Lung (tissue), 17 donors: ENCODE measurements at places on chromosomes 11 and 22.

DNA sequence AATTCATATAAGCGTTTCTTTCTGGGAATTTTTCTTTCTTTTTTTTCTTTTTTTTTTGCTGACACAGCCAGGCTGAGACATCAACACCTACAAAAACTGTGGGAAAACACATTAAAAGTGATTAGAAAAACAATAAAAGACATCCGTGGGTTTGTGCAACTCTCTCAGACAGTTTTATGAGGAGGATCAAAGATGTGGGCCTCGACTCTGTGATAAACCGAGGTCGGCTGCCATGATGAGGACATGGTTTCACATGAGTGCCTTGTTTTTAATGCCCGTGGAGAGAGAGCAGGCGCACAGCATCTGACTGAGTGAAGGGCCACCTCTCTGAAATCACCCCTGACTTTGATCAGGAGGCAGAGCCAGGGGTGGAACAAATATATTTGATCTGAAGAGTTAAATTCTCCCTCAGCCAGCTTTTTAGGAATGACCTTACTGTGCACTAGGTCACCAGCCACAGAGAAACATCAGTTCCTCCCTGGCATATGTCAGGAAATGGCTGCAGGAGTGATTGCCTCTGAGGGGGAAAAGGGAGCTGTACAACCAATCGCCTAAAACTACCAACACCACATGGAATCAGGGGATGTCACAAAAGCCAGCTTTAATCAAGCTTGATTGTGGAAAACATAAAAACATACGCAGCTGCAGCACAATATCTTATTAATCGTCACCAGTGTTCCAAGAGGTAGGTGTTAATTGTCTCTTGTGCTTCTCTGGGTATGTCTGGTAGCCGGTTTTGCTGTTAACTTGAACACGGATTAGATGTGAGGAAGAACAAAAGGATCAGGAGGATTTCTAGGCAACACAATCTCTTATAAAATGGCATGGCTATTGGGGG lies 164.7 kb downstream of the MAML2 start:
- no peaks in the 10 kb centered on the region for H3K36me3 ChIP-seq
- no peak for DNase-seq
- no peaks in the 10 kb centered on the region for H3K27me3 ChIP-seq
- H3K27ac ChIP-seq: no peak overlapping the region
- no peak overlapping the region for H3K4me3 ChIP-seq

DNA sequence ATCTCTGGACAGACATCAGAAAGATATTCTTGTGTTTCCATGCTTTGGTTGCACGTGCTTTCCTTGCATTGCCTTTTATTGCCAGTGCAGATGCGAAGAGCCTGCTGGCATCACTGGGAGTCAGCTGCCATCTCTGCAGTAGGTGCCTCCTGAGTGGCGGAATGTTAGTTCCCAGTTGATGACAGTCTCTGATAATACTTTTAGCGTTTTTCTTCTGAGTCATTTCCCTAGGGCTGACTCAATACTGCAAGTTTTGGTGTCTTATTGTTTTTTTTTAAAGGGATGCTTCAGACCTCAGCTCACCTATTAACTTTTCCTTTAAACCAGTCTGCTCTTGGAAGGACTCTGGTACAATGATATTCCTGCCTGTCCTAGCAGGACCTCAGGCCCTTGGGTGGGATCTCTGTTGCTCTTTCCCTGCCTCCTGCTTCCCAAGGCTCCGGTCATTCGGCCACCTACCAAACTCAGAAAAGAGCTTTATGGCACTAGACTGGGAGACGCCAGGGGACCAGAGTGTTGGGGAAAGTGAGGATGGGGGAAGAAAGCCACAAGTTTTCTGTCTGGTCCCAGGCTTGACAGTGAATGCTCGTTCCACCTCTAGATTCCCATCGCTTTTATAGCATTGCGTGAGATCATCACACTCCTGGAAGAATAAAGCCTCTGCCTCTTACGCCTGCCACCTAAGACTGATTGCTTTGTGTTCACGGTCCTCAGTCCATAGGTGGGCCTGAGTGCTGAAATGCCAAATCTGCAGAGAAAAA lies 308.7 kb downstream of the DDX10 start:
- H3K4me1 ChIP-seq: no peaks in the 10 kb centered on the region
- no peak overlapping the region for H3K4me3 ChIP-seq
- H3K27ac ChIP-seq: no peak overlapping the region
- no peak for DNase-seq
- H3K27me3 ChIP-seq: no peaks in the 10 kb centered on the region

DNA sequence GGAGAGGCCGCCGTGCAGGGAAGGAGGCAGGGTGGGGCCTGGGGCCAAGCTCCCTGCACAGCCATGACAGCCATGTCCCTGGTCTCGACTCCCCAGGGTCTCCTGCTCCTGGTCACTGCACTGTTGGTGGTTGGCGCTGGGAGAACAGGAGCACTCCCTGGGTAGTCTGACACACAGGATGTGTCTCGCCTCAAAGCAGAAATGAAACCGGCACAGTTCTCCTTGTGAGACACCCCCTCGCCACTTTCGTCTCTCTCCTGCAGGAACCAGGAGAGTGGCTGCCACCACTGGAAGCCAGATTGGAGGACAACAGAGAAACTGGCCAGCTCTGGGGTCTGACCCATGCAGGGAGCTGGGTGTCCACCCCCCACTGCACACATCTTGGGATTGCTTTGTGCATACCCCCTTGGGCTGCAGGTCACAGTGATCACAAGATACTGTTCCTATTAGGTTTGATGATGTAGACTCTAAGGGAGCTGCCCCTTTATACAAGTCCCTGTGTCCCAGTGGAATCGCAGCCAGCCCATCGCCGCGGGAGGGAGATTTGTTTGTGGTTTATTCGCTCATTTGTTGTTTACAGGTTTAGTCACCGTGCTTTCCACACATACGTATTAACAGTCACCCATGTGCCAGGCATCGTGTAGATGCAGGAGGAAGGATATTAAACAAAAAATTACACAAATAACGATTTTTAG lies 27.0 kb upstream of the YWHAH start:
- no peaks in the 10 kb centered on the region for H3K36me3 ChIP-seq
- no peaks in the 10 kb centered on the region for H3K4me1 ChIP-seq
- H3K27ac ChIP-seq: no peak overlapping the region
- H3K4me3 ChIP-seq: no peak overlapping the region

DNA sequence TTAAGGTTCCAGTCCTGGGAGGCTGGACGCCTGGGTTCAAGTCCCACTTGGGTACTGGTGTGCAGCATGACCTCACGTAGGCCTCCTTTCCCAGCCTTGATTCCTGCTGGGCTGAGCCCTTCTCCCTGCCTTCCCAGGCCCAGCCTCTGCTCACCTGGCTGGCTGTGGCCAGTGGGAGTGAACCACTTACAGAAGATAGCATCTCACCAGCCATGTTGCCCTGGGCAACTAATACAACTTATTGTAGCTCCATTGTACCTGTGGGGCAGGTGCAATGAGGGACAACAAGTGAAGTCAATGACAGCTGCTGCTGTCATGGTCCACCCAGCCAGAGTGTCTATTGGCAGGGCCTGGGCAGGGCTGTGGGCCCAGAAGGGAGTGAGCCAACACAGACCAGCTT lies 48.4 kb upstream of the MPEG1 start:
- H3K4me3 ChIP-seq: no peak overlapping the region
- H3K27me3 ChIP-seq: no peaks in the 10 kb centered on the region
- H3K4me1 ChIP-seq: peaks cover under 1% of the 10 kb centered on the region
- H3K27ac ChIP-seq: no peak overlapping the region
- no peaks in the 10 kb centered on the region for H3K36me3 ChIP-seq
- DNase-seq: no peak

GRCh38 chr11:109745996-109746625 lies 324.1 kb downstream of the C11orf87 start:
- H3K27me3 ChIP-seq: no peaks in the 10 kb centered on the region
- H3K27ac ChIP-seq: no peak overlapping the region
- no peaks in the 10 kb centered on the region for H3K36me3 ChIP-seq
- no peak for DNase-seq

GRCh38 chr22:44676441-44677352 lies 25.3 kb upstream of the PRR5 start:
- H3K36me3 ChIP-seq: no peaks in the 10 kb centered on the region
- H3K27me3 ChIP-seq: no peaks in the 10 kb centered on the region
- peak; percentile 53 for DNase-seq
- H3K4me3 ChIP-seq: no peak overlapping the region

GRCh38 chr11:102647430-102647829 lies 22.3 kb upstream of the MMP20 start:
- no peak overlapping the region for H3K27ac ChIP-seq
- no peaks in the 10 kb centered on the region for H3K36me3 ChIP-seq
- DNase-seq: no peak
- H3K27me3 ChIP-seq: no peaks in the 10 kb centered on the region
- H3K4me1 ChIP-seq: no peaks in the 10 kb centered on the region
- no peak overlapping the region for H3K4me3 ChIP-seq
